ENCODE measurements at places on chromosomes 7 and 10. TPM values are rescaled to one million over a fixed set of nuclear protein-coding genes. Genes with fewer than 3 reads are reported as not detected.

DNA sequence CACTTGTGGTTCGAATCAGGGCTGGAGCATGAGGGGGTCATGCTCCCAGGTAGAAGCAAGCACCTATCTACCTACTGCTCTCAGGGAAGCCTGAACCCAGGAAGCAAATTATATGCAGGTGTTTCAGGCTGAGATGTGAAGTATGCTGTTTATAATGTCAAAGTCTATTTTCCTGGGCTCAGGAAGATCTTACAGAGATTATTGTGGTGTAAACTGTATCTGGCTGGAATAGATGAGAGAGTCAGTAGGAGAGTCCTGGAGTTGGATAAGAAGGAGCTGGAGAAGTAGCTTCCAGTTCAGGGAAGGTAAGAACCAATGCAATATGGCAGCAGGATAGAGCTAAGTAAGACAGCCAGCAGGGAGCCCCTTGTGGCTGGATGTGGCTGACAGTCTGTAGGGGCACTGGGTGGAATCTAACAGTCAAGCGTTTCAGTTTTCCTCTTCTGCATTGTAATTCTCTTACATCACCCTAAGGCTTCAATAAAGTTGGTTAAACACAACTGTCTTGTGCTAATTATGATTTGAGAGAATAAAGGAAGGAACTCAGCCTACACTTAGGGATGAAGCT lies 105.9 kb upstream of the EEPD1 start:
- DNase-seq: no peak

DNA sequence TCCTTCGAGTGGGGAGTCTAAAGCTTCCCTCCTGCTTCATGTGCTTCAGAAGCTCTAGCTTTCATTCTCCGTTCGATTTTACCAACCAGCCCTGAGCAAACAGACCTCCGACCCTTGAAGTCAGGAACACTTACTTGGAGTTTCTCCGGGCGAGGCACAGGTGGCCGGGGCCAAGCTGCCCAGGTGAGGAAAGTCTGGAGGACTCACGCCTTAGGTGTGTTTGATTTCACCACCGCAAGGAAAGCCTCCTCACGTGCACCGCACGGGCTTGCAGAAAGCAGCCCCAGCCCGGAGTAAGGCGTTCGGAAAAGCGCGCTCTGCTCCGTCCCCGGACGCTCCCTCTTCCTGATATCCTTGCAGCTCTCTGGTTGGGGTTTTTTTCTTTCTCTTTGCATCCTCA lies 30.1 kb upstream of the CNPY1 start:
- no peak for DNase-seq

DNA sequence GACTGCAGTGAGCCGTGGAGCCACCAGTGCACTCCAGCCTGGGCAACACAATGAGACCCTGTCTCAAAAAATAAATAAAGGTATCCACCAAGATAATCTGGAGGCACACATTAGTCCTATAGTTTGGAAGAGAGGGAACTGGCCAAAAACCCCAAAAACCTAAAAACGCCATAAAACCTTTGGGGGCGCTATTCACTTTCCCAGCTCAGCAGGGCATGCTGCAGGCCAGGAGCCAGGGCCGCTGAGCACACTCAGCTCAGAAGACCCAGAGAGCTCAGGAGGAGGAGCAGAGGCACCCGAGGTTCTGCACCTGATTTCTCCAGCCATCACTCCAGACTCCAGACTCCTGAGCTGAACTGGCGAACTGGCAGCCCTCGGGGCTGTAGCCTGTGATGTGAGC lies 167.2 kb upstream of the IMMP2L start:
- DNase-seq: no peak

GRCh38 chr10:102782673-102783551 lies 39.2 kb downstream of the WBP1L start:
- peak; percentile 55 for DNase-seq

DNA sequence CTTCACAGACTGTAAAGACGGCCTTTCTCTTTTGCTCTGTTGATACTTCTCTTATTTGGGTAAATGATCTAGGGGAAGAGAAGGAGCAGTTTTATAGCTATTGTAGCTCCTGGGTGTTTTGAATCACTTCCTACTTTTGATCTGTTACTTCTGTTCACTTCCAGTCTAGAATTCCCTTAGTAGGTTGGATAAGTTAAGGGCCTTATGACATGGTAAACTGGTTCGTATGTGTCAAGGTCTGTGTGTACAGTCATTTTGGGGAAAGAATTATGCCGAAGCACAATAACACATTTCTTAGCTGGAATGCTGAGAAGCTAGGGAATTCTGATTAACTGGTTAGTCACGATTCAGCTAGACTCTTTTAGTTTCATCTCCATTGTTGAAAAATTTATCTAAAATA lies 8.1 kb downstream of the DENND10 start:
- DNase-seq: no peak

DNA sequence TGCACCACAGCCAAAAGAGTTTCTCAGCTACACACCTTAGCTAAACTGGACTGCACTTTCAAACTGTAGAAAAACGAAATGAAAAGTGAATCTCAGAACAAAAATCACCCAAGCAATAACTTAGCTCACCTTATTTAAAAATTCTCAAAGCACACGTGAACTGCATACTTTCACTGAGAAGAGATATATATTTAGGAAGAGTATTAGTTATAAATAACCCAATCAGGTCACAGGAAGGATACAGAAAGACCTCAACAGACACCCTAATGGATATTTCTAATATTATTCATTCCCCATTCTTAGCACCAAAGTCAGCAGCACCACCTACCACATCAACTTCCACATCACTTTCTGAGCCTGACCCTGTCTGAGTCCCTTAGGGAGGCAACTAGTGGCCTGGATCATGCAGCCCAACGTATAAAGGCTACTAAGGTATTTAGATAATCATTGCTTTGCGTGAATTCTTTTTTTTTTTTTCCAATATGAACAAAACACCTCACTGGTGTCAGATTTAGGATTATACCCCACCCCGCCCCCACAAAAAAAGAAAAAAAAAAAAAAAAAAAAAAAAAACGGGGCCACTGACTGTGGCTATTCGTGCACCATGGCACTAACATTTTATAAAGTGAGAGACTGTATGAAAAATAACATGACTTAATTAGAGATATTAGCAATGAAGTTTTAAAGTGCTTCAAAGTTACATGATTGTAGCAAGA lies 2.6 kb downstream of the ABI1 start:
- no peak for DNase-seq

- DNase-seq: no peak
Measured at GRCh38 chr7:2008936-2009540, 223.7 kb downstream of the MAD1L1 start.

- no peak for DNase-seq
Measured at GRCh38 chr7:69735582-69735981, 137.3 kb downstream of the AUTS2 start.

- no peak for DNase-seq
Measured at GRCh38 chr10:82497439-82497838, 622.4 kb downstream of the NRG3 start.

DNA sequence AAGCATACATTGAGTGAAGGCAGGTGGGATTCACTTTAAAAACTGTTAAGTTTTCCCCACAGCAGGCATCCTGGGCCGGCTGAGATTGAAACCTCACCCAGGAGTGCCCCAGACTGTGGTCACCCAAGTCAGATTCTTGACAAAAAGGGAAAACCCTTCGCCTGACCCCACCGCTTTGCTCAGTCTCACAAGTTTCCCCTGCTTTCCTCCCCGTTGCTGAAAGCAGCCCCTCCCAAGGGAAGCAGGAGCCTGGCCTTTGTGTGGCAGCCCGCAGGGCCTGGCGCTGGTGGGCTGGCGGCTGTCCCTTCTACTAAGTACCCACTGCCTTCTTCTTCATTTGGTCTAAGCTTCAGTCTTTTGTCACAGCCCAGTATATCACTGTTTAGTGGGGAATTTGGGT lies 16.0 kb downstream of the RNF32 start:
- no peak for DNase-seq

- DNase-seq: no peak
Measured at GRCh38 chr10:82282782-82283456, 407.9 kb downstream of the NRG3 start.

- DNase-seq: no peak
Measured at GRCh38 chr7:70886547-70886946, 245.4 kb upstream of the GALNT17 start.

DNA sequence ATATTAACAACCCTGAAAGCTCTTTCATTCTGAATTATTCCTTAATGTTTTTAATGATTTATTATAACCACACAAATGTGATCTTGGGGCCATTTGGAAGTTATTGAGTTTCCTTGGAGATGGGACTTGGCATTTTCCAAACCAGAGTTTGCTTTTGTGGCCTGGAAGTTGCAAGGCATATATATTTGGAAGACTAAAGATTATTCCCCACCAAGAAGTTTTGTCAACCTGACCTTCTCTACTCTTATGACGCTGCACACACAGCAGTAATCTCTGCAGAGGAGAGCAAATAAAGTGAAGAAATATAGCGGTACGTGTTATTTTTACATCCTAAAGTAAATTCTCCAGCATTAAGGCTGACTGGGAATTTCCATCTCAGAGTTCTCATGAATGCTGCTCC lies 397.0 kb downstream of the LRMDA start:
- no peak for DNase-seq

DNA sequence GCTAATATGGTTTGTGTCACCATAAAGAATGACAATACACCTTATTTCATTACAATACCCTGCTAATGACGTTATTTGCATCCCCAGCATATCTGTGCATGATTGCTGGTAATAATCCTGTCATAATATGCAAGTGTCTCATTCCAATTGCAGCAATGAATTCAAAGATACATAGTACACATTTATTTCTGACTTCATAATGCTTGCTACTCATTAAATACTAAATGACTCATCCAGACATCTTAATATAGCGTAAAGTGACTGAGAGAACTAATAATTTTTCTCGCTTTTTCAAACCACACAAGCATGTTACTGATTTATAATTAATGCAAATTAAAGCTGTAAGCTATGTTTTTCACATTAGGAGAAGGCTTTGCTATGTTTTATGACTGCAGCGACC lies 234.7 kb upstream of the MDFIC start:
- no peak for DNase-seq

- DNase-seq: no peak
Measured at GRCh38 chr7:139991911-139992310, 70.8 kb downstream of the PARP12 start.

DNA sequence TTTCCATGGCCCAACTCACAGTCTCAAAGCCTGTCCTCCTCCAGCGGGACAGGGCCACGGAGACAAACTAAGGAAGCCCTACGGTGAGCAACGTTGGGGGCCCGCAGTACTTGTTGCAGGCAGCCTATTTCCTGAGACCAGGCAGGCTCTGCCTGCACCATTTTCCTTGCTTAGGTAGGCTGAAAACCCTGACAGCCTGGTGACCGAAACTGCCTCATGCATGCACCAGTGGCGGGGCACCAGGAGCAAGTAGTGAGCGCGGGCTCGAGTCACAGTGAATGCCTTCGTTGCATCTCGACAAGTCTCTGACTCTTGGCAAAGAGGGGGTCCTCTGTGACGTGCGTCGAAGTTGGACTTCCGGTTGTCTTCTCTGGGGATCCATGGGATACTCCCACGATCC lies 23.3 kb upstream of the ZNF273 start:
- DNase-seq: no peak

DNA sequence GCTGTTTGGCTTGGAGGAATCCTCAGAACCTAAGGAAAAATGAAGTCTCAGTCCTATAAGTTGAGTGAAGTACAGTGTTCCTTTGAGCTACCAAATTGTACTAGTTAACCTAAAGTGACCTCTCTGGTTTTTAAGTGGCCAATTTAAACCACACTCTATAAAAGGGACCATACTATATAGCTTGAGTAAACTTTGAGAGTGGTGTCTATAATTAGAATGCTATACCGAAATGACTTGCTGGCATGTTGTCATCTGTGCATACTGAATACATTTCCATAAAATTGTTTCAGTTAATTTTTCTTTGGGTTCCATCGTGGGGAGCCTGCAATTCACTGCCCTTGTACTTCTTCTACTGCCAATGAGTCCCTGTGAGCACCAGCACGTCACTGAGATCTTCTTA lies 151.1 kb downstream of the DKK1 start:
- DNase-seq: no peak

DNA sequence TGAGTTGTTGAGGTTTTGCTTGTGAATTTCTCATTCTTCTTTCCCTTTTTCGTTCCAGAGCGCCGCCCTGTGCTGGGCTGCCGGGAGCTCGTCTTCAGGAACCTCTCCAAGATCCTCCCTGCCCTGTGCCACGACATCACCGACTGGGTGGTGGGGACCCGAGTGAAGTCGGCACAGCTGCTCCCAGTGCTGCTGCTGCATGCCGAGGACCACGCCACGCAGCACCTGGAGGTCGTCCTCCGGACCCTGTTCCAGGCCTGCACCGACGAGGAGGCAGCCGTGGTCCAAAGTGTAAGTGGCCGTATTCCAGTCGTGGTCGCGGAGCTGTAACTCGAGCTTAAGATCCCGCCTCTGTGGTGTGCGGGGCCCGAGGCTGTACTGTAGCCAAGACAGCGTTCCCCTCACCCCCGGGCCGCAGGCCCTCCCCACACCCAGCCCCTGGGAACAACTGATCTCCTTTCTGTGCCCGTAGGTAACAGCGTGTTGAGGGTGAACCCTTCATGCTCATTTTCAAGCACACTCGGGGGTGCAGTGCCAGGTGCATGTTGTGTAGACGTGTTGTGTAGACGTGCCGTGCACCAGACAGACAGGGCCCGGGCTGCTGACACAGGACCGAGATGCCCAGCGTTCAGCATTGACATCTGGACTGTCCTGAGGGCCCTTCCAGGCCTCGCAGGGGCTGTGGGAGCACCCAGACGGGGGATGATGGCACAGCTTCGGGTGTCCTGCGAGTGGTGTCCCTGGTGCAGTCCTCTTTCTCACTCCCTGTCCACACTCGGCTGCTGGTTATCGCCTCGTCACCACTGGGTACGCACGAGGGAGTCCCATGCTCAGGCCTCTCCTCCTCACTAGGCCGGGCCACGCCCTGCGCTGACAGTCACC lies 27.7 kb upstream of the PRKAR1B start:
- no peak for DNase-seq

- DNase-seq: no peak
Measured at GRCh38 chr7:49295146-49295545, 370.8 kb downstream of the CDC14C start.

TMEM176A gene
- 6.8 TPM for polyA plus RNA-seq

UPK3BL2 gene
- 12.7 TPM for polyA plus RNA-seq

LBX1 gene
- 1.5 TPM for polyA plus RNA-seq

FAM13C gene
- polyA plus RNA-seq: 33.3 TPM

NOLC1 gene
- polyA plus RNA-seq: 85.4 TPM

SLC18A3 gene
- not detected for polyA plus RNA-seq

SLC13A1 gene
- not detected for polyA plus RNA-seq

AHR gene
- polyA plus RNA-seq: 60.9 TPM

ARL3 gene
- 20.5 TPM for polyA plus RNA-seq

LRRC17 gene
- polyA plus RNA-seq: 187 TPM

AOC1 gene
- 0.57 TPM for polyA plus RNA-seq

ADARB2 gene
- 0.34 TPM for polyA plus RNA-seq

CDNF gene
- 3.4 TPM for polyA plus RNA-seq

ELN gene
- polyA plus RNA-seq: 312 TPM
